ENCODE measurements at places on chromosomes 16 and 17. TPM values are rescaled to one million over a fixed set of nuclear protein-coding genes. Genes with fewer than 3 reads are reported as not detected.

VMO1 gene
- total RNA-seq, result 1.2 TPM

OSGIN1 gene
- total RNA-seq, result 12.8 TPM

BICDL2 gene
- total RNA-seq, result not detected

DNAH2 gene
- total RNA-seq, result 0.06 TPM

NPIPB9 gene
- 1.8 TPM for total RNA-seq

MYADML2 gene
- total RNA-seq, result not detected

NLRC3 gene
- not detected for total RNA-seq

ITGA2B gene
- 1.1 TPM for total RNA-seq

IRX3 gene
- total RNA-seq, result 6.9 TPM

WFIKKN1 gene
- 0.07 TPM for total RNA-seq

KRTAP2-3 gene
- not detected for total RNA-seq

PIK3R5 gene
- 0.13 TPM for total RNA-seq

TANC2 gene
- total RNA-seq, result 59.2 TPM

SLC13A5 gene
- total RNA-seq, result 0.38 TPM

ACOX1 gene
- 15.7 TPM for total RNA-seq

ADAMTS18 gene
- total RNA-seq, result 0.01 TPM

DNAJA3 gene
- total RNA-seq, result 70.9 TPM

SNX20 gene
- not detected for total RNA-seq

ALOX15 gene
- 0.15 TPM for total RNA-seq

EIF1 gene
- total RNA-seq, result 1,758 TPM

SLC35G3 gene
- total RNA-seq, result not detected

EME1 gene
- total RNA-seq, result 13.8 TPM
